ENCODE measurements at places on chromosomes 1 and 21. TPM values are rescaled to one million over a fixed set of nuclear protein-coding genes. Genes with fewer than 3 reads are reported as not detected.

The IGSF9 gene
- 11.9 TPM for total RNA-seq

The FALEC gene
- not detected for total RNA-seq

The SPRR2F gene
- not detected for total RNA-seq

The FCER1A gene
- not detected for total RNA-seq

The FAM131C gene
- total RNA-seq = 0.53 TPM

The GPR37L1 gene
- total RNA-seq = not detected

The KIF14 gene
- total RNA-seq = 24.9 TPM

The TCHHL1 gene
- not detected for total RNA-seq

The HUNK gene
- total RNA-seq = 0.17 TPM

The FCGR3B gene
- total RNA-seq = not detected

The AGMAT gene
- total RNA-seq = 1.1 TPM

The ABCG1 gene
- total RNA-seq = 2.3 TPM

The RRAGC gene
- 27.4 TPM for total RNA-seq

The SORT1 gene
- 0.88 TPM for total RNA-seq

The LRRN2 gene
- total RNA-seq = not detected

The SPATA45 gene
- 0.44 TPM for total RNA-seq

The ADORA3 gene
- total RNA-seq = not detected
